ENCODE measurements at places on chromosomes 5 and 9. TPM values are rescaled to one million over a fixed set of nuclear protein-coding genes. Genes with fewer than 3 reads are reported as not detected.

Gene SLC9A3
- 3.5 TPM for total RNA-seq

Gene MRPL50
- total RNA-seq, result 16.3 TPM

Gene PCDHA8
- total RNA-seq, result not detected

Gene CYLC2
- total RNA-seq, result not detected

Gene SCAMP1
- 24.3 TPM for total RNA-seq

Gene NTRK2
- total RNA-seq, result not detected

Gene CCT5
- 381 TPM for total RNA-seq

Gene CDKN2A
- total RNA-seq, result 88.7 TPM

Gene SMIM3
- not detected for total RNA-seq

Gene ITGA2
- not detected for total RNA-seq

All from Karpas-422 (cell line).